Stimulated activated CD4-positive, alpha-beta T cell treated with anti-CD3 and anti-CD28 coated beads, Interleukin-12 subunit alpha, Interleukin-12 subunit beta, amount 100 ng/mL, for 48 hours (primary cell): ENCODE measurements at places on chromosomes 3 and 15.
A peak's percentile ranks its signal among the peaks of the same experiment; 100 is the strongest.

DNA sequence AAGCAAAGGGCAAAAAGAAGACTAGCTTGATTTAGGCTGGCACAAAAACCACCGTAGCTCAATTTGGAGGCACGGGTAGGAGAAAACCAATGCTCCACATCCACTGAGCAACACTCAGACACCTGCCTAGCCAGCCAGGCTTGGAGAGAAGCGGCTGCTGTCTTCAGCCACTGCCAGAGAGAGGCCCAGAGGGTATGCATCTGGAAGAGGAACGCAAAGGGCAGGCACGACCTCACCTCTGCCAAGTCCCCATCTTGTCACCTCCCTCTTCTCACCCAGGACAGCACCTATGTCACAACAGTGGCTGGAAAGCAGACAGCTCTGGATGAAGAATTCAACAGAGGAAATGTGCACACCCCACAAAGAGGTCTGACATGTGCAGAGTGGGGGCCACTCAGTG, 93.5 kb downstream of the ADAMTS17 start:
- DNase-seq = no peak

GRCh38 chr3:59450946-59451763, 401.3 kb upstream of the CFAP20DC start:
- peak; percentile 48 for DNase-seq

DNA sequence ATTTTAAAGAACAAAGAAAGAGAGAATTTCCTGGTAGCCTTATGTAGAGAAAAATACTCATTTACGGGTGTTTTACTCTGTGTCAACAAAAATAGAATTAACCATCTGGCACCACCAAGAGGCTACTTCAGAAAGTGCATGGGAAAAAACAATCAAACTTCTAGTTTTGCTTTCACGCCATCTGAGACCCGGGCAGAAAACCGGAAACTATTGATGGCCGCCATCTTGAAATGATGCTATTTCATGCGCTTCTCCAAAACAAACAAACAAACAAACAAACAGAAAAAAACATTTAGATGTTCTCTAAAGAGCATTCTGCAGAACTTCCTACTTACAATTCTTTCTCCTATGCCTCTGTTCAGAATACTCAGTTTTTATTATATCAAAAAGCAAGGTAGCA, 49.4 kb upstream of the SYNPR start:
- no peak for DNase-seq

DNA sequence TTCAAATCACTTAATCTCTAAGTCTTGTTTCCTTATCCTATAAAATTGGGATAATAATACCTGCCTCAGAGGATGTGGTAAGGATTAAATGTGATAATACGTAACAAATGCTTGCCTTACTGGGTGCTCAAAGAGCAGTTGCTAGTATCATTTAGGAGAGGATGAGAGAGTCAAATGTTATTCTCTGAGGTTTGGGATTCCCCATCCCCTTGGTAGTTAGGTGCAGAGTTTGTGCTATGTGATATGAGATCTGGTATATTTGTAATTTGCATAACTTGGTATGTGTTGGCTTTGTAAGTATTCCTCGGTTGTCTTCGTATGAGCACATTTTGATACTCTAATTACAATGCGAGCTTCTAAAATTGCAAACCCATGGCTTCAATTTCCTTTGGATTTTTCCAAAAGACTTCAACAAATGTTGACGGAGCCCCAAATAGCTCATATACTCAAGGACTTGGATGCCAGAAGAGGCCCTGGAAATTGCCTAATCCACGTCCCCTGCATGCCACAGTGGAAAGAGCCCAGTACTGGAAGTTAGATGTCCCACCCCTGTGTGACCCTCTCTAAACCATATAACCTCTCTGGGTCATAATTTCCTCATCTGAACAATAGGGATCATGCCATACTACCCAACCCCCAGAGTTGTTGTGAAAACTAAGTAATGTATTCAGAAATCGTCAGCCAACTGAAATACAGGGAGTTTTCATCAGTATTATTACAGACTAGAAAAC, 85.0 kb downstream of the FBN1 start:
- DNase-seq = no peak

- DNase-seq = no peak
Measured at GRCh38 chr3:101142160-101142559, 148.9 kb upstream of the ABI3BP start.

- DNase-seq = no peak
Measured at GRCh38 chr3:169430707-169431404, 232.7 kb downstream of the MECOM start.

GRCh38 chr3:152301745-152302181, 33.0 kb downstream of the MBNL1 start:
- DNase-seq = no peak

GRCh38 chr3:118781232-118781631, 253.4 kb downstream of the IGSF11 start:
- DNase-seq = no peak

- no peak for DNase-seq
Measured at GRCh38 chr3:3619815-3620214, 179.4 kb upstream of the LRRN1 start.

DNA sequence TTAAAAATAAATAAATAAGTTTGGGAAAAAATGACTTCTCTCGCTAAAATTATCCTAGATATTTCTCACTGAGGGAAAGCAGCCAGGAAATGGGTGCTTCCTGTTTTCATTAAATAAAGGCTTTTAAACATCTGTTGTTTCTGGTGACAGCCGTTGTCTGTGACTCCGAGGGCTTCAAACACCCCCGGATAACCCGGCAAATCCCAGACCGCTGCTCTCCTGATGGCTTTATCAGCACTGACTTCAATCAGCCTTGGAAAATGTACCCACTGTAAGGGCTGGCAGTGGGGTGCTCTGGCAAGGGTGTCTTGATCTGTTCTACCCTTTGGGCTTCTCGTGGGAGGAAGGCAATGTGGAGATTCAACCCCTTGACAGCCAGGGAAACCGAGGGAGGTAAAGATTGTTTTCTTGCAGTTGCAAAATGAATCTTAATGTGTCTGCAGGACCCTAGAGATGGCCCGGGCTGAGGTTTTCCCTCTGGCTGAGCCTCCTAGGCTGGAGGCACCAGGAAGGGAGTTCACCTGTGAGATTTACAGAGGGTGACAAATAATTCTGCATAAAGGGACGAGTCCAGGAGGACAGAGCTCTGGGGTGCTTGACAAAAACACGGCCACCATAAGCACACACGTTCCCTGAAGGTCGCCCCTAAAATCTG, 33.6 kb upstream of the SEC13 start:
- no peak for DNase-seq
